SK-N-SH treated with all-trans-retinoic acid at 6 μM for 48 hours (cell line): ENCODE measurements at places on chromosomes 7 and 10.

- no peak for ATAC-seq
Observed at GRCh38 chr10:110394898-110395297, 90.2 kb upstream of the SMNDC1 start.

DNA sequence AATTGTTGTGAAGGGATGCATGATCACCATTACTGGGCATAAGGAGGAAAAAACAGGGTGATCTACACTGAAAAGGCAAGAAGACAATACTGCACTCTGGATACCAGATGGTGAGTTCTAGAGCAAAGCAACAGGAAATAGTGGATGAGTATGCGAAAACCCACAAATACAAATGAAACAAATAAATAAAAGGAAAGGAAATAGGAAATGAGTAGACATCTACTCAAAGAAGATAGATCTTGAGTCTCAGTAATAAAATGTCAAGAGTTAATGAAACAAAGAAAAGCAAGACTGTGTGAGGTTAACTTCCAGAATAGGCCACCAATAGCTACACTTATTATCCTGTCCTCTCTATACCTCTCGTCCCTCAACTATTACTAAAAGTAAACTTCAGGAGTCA lies 11.7 kb downstream of the ORC5 start:
- no peak for ATAC-seq

- no peak for ATAC-seq
Observed at GRCh38 chr7:140045697-140046096, 17.1 kb downstream of the PARP12 start.

GRCh38 chr7:24842449-24843241 lies 85.4 kb upstream of the GSDME start:
- peak; percentile 66 for ATAC-seq

DNA sequence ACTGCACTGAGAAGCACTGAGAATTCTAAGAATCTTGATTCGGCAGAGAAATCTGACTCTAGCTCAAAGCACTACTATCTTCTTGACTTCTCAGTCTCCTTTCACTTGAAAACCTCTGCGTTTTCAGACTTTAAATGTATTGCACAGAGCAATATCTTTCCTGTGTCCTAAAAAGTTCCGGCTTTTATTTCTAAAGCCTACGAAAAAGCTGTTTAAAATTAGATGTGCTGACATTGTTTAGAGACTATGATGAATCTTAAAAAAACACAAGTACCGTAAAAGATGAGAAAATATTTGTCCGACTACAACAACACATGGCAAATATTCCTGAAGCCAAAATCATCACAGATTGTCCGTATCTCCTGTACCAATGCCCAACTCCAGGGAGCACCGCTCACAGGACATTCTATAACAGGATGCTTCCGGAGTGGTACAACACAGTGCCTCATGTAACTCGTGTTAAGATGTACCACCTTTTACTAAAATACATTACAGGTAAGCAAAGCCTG lies 136.9 kb downstream of the CUBN start:
- peak; percentile 15 for ATAC-seq

DNA sequence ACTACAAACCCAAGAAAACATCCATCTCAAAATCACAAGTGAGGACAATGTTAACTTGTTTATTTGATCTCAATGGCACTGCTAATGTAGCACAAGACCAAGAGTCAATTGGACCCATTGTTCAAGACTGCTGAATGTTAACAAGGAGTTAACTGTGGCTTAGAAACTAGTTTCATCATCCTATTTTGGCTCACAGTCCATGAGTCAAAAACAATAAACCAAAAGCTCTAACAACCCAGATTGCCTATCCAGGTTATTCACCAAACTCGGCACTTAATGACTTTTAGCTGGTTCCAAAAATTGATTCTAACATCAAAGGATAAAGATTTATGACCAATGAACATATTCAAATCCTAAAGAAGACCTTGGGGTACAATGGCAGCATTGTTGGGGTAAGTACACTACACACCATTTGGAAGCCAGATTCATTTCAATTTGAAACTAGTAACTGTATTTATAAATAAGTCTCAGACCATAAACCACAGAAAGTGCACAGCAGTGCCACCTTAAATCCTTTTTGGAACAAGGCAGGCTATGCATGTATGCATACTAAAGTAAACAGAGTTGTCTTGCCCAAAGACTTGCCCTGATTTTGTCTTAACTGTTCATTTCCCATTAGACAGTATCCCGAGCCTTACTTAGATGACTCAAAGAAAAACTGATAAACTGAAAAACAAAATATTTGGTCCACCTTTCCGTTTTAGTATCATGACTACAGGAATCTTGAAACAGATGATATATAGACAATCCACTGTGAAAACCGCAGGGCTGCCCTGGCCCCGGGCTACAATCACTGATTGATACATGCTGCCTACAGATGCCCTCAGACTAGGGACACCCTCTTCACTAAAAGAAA lies 84.5 kb downstream of the SRPK2 start:
- peak; percentile 19; the same call in 2 of the 3 replicates for ATAC-seq

DNA sequence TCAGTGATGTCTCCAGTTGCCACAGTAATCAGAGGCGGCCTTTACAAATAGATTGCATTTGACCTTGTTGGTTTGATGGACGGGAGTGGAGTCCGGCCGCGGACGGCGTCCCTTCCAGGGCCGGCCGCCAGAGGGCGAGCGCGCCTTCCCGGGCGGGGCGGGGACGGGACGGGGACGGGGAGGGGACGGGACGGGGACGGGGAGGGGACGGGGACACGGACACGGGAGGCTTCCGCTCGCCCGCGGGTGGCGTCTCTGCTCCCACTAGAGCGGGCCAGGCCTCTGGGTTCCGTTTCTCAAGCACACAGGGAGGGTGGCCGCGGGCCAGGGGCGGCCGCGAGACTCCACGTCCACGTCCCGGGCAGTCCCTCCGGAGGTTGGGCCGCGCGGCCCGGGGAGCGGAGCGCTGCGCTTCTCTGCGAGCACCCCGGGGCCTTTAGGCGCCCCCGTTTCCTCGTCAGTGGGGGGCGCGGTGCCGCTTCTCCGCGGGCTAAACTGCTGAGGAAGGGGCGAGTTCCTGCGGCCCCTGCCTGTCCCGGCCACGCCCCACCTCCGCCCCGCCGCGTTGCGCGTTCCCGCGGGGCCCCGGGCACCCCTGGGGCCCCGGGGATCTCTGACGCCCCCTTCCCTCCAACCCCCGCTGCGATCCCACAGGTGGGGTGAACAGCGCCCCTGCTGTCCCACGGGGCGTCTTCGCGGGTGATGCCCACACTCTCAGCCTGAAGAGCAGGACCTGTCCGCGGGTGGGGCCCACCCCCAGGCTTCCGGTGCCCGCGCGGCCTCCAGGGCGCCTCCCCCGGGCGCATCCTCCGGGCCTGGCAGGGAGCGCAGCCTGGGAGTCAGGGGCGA lies 84.2 kb upstream of the MKI67 start:
- ATAC-seq, result peak; percentile 73

DNA sequence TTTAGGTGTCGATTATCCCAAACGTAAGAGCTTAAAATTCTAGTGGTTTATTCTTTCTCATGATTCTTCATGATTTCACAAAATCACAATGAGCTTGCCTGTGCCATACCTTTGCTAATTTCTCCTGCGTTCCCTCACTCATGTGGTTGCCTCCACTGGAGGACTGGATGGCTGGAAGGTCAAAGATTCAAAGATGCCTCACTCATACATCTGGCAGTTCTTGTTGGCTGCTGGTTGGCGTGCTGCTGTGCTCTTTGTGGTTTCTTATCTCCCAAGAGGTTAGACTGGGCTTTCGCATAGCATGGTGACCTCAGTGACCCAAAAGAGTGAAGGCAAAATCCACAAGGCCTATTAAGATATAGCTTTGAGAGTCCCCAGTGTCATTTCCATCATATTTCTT lies 877.6 kb upstream of the AUTS2 start:
- no peak for ATAC-seq

GRCh38 chr10:69377191-69377590 lies 39.5 kb downstream of the TACR2 start:
- ATAC-seq, result no peak

- ATAC-seq, result no peak
Observed at GRCh38 chr7:29993140-29993539, 3.5 kb upstream of the SCRN1 start.

- no peak for ATAC-seq
Observed at GRCh38 chr7:22949944-22950343, 64.0 kb downstream of the HYCC1 start.

DNA sequence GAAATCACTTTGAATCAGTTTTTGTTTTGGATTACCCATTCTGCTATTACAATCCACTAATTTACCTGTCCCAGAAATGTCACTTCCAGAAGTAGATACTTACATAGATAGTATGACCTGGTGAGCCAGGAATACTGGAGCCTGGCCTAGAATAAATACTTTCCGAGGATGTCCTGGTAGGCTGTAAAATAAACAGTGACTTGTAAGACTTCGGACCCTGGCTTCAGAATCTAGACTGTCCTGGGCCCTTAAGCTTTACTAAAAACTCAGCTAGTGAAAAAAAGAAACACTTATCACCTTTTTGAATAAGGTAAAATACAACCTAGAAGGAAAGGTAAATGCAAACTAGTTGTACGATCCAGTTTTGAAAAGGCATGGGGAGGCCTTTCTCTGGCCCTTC lies 69.5 kb upstream of the AFAP1L2 start:
- no peak for ATAC-seq

- no peak for ATAC-seq
Observed at GRCh38 chr10:91679296-91679695, 46.4 kb upstream of the PPP1R3C start.

DNA sequence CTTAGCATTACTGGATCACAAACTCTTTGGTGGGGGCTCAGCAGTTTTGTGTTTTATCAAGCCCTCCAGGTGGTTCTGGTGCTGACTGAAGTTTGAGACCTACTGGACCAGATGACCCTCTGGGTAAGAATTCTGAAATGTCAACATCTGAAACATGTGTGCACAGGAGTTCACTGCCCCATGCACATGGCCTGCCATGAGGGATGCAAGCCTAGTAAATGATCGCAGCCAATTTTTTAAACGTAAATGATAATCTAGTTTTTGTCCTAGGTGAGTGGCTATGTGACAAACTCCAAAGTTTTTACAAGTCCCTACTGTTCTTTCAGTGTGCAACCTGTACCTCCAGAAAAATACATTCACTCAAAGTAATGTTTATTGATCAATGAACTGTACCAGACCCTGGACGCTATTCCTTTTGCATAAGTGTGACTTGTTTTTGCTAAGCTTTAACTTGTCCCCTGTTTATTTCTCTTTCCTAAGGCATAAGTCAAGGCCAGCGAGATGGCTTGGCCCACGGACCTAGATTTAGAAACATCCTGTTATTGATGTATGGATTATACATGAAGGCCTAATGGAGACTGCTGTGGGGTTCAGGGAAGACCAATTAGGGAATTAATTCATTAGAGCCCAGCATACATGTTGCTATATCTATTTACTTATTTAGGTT lies 531.1 kb downstream of the LRMDA start:
- ATAC-seq, result no peak
